ENCODE measurements at places on chromosomes 6 and 20.

DNA sequence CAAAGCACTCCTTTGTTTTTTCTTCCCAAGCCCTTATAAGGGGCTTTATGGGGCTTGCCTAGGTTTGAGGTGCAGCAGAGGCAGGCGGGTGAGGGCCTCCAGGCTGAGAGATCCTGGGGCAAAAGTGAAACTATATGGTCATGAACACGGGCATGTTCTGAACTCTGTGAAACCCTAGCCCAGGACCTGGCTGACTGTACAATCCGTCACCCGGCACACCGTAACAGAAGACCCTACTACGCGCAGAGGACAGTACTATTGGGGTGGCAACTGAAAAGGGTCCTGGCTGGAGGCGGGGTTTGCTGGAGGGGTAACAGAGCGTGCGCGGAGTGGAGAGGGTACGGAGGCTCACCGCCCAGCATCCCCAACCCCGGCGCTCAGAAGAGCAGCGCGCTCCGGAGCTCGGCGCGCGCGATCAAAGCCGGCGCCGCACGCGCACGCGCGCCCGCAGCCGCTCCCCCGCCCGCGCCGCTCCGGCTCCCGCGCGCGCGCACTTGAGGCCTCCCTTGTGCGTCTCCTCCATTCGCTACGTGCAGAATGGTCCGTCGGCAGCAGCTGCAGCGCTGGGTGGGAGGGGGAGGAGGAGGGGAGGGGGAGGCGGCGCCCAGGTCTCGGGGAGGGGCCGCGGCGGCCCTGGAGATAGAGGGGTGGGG, 54.2 kb downstream of the MRPL14 start:
- H3K27me3 ChIP-seq: no peaks in the 10 kb centered on the region
- H3K4me1 ChIP-seq: peaks cover 41% of the 10 kb centered on the region
- H3K4me3 ChIP-seq: peak overlapping the region; percentile 15
- no peak for DNase-seq

- H3K36me3 ChIP-seq: peaks cover 8% of the 10 kb centered on the region
- DNase-seq: no peak
- no peaks in the 10 kb centered on the region for H3K27me3 ChIP-seq
These were observed 68.7 kb downstream of the PHACTR2 start for GRCh38 chr6:143746202-143747119.

DNA sequence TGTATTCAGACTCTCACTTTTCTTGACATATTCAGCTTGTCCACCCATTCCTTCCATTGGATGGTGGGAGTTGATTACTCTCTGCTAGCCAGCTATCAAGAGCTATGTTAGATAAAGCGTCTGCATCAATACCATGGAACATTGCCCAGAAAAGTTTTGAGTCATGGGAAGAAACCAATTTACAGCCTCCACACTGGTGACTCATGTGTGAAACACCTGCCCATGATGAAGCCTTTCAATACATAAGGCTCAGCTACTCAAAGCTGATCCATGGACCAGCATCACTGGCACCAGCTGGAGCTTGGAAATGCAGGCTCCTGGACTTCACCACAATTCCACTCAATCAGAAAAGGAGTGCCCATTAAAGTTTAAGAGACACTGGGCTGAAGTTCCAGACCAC, 16.1 kb downstream of the PLA2G7 start:
- no peaks in the 10 kb centered on the region for H3K27me3 ChIP-seq
- H3K4me1 ChIP-seq: peaks cover 8% of the 10 kb centered on the region
- H3K27ac ChIP-seq: no peak overlapping the region
- no peak overlapping the region for H3K4me3 ChIP-seq

- no peak for DNase-seq
- no peak overlapping the region for H3K27ac ChIP-seq
- H3K4me1 ChIP-seq: peaks cover 3% of the 10 kb centered on the region
- 0 out of 2 replicates have a peak, but pooled peaks cover 8% of the 10 kb centered on the region for H3K36me3 ChIP-seq
- no peak overlapping the region for H3K4me3 ChIP-seq
These were observed 107.1 kb downstream of the PTPRK start for GRCh38 chr6:128413291-128413690.

DNA sequence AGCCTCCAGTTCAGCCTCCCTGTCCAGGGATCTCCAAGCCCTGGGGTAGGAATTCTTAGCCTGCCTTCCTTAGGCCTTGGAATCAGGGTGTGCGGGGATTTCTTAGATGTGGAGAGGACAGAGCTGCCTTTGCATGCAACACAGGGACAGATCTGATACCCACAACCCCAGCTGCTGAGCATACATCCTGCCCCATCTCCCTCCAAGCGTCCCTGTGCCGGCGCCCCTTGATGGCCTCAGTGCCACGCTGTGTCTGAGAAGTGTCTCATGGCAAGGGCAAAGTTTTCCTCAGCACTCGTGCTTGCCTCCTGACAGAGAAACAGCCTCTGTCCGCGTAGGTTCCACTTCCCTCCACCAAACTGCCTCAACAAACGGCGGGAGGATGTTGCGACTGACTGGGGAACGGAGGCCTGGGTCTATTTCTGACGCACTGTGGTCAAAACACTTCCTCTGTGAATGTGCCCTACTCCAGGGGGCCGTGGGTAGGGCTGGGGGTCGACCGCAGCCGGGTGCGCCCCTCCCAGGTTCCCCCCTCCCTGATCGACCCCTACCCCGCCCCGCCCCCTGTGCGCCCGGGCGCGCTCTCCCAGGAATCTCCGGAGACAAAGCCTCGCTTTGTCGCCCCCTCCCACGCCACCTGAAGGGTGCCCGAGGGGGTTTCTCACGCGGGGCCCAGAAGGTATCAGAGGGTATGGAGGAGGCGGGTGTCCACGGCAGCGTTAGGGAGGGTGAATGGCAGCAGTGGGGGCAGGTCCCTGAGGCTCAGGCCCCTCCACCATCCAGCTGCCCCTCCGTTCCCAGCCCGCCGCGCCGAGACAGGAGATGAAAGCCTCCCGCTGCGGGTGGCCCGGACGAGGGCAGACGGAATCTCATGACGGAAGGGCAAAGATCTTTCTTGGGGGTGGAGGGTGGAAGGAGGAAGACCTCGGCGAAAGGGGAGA, 806 bp downstream of the MICAL1 start:
- no peak for DNase-seq
- no peaks in the 10 kb centered on the region for H3K4me1 ChIP-seq
- peaks cover 9% of the 10 kb centered on the region for H3K36me3 ChIP-seq
- H3K4me3 ChIP-seq: peak overlapping the region; percentile 79

- H3K36me3 ChIP-seq: no peaks in the 10 kb centered on the region
- DNase-seq: no peak
- no peaks in the 10 kb centered on the region for H3K4me1 ChIP-seq
- H3K27ac ChIP-seq: no peak overlapping the region
These were observed 79.7 kb upstream of the SYNDIG1 start for GRCh38 chr20:24389686-24390085.

GRCh38 chr6:167306401-167306998, 15.4 kb downstream of the UNC93A start:
- DNase-seq: no peak
- no peak overlapping the region for H3K27ac ChIP-seq
- H3K4me3 ChIP-seq: no peak overlapping the region
- H3K4me1 ChIP-seq: no peaks in the 10 kb centered on the region
- H3K36me3 ChIP-seq: no peaks in the 10 kb centered on the region

DNA sequence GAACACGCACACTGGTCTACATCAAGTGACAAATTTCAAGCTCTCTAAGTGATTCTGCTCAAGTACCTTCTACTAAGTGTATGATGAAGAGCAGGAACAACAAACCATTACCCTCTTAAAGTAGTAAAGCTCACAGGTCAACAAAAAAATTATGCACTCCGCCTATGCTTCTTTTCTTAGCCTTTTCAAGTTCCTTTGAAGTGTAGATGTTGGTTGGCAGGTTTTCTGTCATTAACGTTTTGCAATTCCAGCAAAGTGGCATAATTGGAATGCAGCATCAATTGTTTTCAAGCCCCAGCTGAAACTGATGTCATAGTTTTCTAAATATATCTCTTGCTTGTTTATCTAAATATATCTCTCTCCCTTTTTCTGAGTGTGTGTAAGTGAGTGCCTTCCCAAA, 396.9 kb upstream of the EYS start:
- H3K4me3 ChIP-seq: no peak overlapping the region
- no peaks in the 10 kb centered on the region for H3K27me3 ChIP-seq
- no peaks in the 10 kb centered on the region for H3K4me1 ChIP-seq
- no peak for DNase-seq
- no peak overlapping the region for H3K27ac ChIP-seq
- H3K36me3 ChIP-seq: no peaks in the 10 kb centered on the region

DNA sequence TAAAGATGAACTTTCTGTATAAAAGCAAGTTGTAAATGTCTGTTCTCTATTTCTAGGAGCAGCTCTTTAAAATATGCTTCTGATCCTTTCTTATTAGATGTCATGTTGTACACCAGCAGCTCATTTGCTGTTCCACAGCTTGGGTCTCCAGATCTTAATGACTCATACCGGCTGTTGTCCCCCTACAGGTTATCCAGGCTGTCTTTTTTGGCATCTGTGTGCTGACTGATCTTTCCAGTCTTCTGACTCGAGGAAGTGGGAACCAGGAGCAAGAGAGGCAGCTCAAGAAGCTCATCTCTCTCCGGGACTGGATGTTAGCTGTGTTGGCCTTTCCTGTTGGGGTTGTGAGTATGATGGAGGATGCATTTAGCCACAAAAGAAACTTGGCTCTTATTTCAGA, 76.0 kb downstream of the AIG1 start:
- H3K27ac ChIP-seq: no peak overlapping the region
- no peak overlapping the region for H3K4me3 ChIP-seq
- DNase-seq: no peak
- peaks cover 30% of the 10 kb centered on the region for H3K36me3 ChIP-seq
- no peaks in the 10 kb centered on the region for H3K4me1 ChIP-seq

DNA sequence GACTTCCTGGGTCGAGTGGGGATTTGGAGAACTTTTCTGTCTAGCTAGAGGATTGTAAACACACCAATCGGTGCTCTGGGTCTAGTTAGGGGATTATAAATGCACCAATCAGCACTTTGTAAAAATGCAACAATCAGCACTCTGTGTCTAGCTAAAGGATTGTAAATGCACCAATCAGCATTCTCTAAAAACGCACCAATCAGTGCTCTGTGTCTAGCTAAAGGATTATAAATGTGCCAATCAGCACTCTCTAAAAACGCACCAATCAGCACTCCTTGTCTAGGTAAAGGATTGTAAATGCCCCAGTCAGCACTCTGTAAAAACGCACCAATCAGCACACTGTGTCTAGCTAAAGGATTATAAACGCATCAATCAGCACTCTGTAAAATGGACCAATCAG, 209.0 kb upstream of the SLC35B3 start:
- DNase-seq: no peak
- no peaks in the 10 kb centered on the region for H3K27me3 ChIP-seq
- H3K27ac ChIP-seq: no peak overlapping the region
- no peak overlapping the region for H3K4me3 ChIP-seq
- no peaks in the 10 kb centered on the region for H3K36me3 ChIP-seq
- H3K4me1 ChIP-seq: no peaks in the 10 kb centered on the region

DNA sequence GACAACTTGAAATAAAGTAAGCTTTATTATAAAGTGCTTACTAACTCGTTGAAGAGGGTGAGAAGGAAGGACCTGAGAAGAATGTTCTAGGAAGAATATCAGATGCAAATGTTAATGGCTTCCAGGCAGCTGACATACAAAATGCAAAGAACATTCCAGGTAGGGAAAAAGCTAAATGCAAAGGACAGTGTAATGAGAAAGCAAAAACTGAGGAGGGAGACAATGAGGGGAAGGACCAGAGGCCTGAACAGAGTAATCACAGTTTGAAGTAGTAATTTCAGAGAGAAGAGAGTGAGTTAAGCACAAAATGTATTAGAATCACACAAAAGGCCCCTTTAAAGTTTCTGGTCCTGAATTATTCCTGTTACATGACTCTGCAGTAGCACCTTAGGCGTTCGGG, 81.3 kb downstream of the HMGCLL1 start:
- H3K36me3 ChIP-seq: no peaks in the 10 kb centered on the region
- H3K27me3 ChIP-seq: no peaks in the 10 kb centered on the region
- no peak overlapping the region for H3K27ac ChIP-seq
- peaks cover 19% of the 10 kb centered on the region for H3K4me1 ChIP-seq
- no peak overlapping the region for H3K4me3 ChIP-seq

DNA sequence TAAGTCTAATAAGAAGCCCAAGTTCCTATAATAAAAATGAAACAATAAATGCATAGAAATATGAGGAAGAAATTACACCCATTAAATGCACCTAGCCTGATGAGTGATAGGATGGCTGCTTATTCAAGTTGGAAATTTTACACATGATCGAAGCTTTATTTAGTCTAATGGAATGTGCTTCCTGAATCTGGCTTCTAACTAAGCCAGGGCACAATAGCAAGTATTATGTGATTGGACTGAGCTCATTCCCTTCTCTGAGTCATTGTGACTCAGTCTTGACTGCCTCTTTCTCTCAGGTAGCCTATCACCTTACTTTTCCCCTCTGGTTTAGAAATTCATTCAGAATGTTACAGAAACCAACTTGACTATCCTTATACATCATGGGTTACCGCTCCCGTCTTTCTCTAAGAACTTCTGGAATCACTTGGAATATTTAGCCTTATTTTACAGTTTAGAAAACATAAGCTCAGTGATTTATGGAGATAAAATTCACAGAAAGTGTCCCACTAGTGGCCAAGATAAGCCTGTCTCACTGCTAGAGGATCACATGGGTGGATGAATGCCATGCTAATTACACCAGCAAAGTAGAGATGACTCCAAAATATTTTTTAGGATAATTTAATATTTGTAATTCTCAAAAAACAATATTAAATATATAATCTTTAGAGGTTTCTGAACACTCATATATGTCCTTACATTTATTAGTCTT, 505.3 kb upstream of the JAG1 start:
- peaks cover 17% of the 10 kb centered on the region for H3K4me1 ChIP-seq
- no peaks in the 10 kb centered on the region for H3K36me3 ChIP-seq
- no peaks in the 10 kb centered on the region for H3K27me3 ChIP-seq
- no peak overlapping the region for H3K4me3 ChIP-seq
- H3K27ac ChIP-seq: peak overlapping the region; percentile 93

DNA sequence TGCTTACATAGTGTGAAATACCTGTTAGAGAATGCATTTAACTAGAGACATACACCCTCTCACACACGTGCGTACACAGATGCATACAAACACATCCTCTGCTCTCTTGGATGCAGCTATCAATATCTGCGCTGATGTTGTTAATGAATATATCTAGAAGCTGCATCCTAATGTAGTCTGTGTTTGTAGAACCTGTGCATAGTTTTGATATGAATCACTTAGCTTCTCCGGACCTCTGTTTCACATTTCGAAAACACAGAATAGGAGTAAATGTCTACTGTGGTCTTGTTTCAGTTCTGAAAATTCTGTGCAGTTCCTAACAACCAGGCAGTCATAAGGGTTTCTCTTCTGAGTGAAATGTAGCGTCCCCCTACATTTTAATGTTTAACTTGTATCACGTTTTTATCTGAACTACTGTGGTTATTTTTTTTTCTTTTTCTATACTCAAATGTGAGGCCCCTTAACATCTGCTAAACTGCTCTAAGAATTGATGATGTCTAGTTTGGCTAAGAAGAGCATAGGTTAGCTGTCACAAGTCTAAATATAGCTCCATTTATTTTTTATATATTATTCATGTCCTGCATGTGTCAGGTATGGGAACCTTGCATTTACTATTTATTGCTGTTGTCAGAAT, 254.5 kb downstream of the TMEM242 start:
- no peak overlapping the region for H3K4me3 ChIP-seq
- H3K4me1 ChIP-seq: peaks cover 11% of the 10 kb centered on the region
- DNase-seq: no peak

All from RWPE2 (cell line).